Testis (tissue), 5 donors: ENCODE measurements at places on chromosomes 16 and 17.

GRCh38 chr16:52756812-52757517 lies 210.0 kb upstream of the TOX3 start:
- no peak for DNase-seq

GRCh38 chr17:28613931-28614381 lies at the start of gene RSKR:
Gene RSKR (minus strand): TSS chr17:28614185. CDS start chr17:28614161, 24 bp downstream.
- no peak for DNase-seq

DNA sequence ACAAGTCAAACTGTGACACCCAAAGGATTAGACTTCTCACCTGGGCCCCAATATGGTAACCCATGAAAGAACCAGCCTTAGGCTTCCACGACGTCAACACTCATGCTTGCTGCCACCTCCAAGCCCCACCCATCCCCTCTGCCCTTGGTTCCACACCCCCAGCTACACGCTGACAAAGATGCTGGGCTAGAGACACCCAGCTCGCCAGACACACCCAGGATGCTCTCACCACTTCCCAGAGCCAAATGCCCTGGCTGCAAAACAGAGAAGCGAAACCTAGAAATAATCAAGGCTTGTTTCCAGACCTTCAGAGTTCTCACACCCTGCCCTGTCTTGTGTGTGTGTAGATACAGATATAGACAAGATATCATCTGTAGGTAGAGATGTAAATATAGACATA lies 26.0 kb upstream of the ADCY9 start:
- no peak for DNase-seq

GRCh38 chr16:66903544-66904427 lies 14.9 kb downstream of the CDH16 start:
- peak; percentile 92 for DNase-seq

DNA sequence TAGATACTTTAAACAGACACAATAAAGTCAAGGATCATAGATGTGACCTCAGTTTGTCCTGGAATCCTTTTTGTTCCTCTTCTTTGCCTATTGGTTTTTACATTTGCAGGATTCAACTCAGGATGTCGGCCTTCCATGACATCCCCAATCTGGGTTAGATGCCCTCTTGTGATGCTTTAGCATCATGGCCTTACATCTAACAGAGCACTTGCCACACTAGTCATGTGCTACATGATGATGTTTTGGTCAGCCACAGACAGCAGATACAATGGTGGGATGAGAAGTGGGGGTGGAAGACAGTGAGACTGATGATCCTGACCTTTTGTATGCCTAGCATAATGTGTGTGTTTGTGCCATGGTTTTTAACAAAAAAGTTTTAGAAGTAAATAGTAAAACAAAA lies 1.8 kb upstream of the SYNRG start:
- no peak for DNase-seq
